ENCODE measurements at places on chromosomes 1 and 21. TPM values are rescaled to one million over a fixed set of nuclear protein-coding genes. Genes with fewer than 3 reads are reported as not detected.

DNA sequence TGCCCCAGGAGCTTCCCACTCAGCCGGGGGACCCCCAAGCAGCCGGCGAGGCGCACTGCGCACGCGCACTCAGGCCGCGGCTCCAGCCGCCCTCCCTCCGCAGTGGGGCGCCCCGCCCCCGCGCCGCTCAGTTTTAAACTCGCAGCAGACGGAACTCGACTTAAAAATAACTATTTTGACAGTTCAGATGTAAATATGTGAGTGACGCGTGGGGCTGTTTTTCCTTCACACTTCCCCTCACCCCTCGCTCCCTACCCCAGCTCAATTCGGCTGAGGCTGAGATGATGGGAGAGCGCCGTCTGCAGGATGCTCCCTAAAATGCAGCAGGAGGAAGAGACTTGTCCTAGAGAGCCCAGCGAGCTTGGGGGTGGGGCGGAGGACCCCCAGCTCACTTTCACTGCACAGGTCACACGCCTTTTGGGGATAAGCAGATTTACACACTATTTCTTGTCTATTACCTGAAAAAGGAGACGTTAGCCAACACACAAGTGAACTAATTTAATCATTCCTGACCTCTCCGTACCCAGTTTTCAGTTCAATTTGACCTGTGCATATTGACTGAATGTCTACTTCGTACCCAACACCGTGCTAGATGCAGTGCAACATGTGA is 8.9 kb upstream of the LEMD1 start:
- DNase-seq, result peak; percentile 73

The KCNE2 gene
- not detected for total RNA-seq

The SMCP gene
- not detected for total RNA-seq

DNA sequence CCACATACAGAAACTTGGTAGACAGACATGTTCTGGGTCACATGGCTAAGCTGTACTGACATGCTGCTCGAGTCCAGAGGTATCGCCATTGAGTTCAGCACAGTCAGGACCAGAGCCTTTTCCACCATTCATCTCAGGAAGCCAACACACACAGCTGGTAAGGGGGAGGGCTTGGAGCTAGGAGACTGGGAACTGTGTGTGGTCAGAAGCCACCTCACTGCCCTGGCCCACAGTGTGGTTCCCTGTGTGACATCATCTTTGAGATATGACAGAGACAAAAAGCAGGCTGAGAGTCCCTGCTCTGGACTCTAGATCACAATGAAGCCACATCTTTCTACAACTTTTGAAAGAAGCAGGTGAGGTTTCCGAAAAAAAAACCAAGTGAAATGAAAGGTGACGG is 107.2 kb downstream of the SIM2 start:
- DNase-seq, result no peak

GRCh38 chr1:186747661-186748060 is 67.4 kb upstream of the PTGS2 start:
- no peak for DNase-seq

The YOD1 gene
- total RNA-seq, result 6.3 TPM

The LHX8 gene
- total RNA-seq, result not detected

The RHCE gene
- 0.45 TPM for total RNA-seq

The MEX3A gene
- 0.51 TPM for total RNA-seq

GRCh38 chr21:37454869-37455503 is 88.4 kb downstream of the DYRK1A start:
- DNase-seq, result no peak

DNA sequence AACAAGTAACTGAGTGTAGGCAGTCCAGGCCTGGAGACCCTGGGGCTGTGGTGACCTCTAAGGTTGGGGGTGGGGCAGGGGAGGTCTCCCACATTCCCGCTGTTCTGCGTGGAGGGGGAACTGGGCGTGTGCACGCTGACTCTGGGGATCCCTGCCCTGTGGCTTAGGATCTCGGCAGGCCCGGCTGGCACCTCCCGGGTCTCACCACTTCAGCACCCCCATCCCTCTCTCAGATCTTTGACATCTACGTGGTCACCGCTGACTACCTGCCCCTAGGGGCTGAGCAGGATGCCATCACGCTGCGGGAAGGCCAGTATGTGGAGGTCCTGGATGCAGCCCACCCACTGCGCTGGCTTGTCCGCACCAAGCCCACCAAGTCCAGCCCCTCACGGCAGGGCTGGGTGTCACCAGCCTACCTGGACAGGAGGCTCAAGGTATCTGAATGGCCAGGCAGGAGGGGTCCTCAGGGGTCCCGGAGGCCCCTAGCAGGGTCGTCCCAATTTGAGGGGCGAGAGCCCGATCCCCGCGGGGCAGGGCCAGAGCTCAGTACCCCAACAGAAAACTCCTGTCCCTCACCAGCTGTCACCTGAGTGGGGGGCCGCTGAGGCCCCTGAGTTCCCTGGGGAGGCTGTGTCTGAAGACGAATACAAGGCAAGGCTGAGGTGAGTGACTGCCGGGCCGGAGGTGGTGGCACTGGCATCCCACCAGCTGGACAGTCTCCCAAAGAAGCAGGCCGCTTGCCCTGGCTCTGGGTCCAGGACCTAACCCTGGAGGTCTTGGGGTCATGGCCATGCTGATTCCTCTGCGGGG is 68.7 kb downstream of the TRIM11 start:
- DNase-seq, result no peak
